Stimulated activated CD8-positive, alpha-beta memory T cell treated with anti-CD3 and anti-CD28 coated beads, Interleukin-2, amount 100 ng/mL, for 1 hour (primary cell): ENCODE measurements at places on chromosomes 7 and 10.

DNA sequence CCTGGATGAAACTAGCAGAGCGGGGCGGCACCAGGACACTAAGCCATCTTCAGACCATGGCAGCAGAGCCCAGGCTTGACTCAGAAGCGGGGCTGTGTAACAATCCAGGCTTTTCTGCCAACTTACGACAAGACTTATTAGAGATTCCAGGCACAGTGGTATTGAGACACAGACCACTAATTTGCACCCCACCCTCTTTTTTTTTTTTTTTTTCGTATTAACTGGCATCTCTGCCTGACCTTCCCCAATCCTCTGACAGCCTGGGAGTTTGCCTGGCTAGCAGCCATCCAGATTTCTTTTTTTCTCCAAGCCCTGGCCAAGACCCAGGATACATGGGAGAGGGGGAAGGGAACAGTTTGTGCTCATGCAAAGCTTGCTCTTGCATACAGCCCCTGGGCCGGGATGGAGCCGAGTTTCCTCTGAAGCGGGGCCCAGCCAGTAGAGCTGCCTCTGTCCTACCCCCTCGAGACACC, 182.4 kb downstream of the PLXNA4 start:
- DNase-seq = no peak

DNA sequence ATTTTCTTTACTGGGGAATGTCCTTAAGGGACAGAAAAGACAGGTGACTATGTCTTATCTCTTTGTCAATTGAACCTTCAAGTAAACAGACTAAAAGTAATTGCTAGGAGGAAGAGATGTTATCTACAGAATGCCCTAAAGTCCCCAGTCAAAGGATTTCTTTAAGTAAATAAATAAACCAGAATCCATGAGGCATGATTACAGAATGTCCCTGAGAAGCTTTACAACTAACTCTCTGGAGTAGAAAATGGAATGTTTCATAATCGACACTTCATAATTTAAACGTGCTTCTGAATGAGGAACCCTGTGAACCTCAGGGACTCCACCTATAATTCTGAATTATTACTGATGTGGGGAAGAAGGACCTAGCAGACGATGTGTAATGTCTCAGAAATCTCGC, 187.9 kb upstream of the IMMP2L start:
- no peak for DNase-seq

DNA sequence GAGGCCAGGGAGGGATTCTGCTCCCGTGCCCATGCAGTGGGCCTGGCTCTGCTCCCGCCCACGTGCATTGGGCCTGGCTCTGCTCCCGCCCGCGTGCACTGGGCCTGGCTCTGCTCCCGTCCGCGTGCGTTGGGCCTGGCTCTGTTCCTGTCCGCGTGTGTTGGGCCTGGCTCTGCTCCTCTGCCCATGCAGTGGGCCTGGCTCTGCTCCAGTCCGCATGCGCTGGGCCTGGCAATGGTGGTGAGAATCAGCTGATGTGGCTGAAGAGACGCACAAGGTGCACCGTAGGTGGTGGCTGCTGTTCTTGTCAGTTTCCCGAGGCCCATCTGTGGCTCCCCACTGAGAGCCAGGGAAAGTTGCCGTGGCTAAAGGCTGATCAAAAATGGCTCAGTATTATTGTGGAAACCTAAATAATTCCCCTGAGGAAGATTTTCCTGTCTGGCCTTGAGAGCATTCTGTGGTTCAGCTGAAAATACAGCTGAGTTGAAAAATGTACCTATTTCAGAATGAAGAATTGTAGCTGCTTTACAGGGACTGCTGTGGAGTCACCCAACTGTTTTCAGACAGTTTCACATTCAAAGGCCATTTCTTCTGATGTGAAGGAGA, 572.4 kb downstream of the GLRX3 start:
- no peak for DNase-seq

DNA sequence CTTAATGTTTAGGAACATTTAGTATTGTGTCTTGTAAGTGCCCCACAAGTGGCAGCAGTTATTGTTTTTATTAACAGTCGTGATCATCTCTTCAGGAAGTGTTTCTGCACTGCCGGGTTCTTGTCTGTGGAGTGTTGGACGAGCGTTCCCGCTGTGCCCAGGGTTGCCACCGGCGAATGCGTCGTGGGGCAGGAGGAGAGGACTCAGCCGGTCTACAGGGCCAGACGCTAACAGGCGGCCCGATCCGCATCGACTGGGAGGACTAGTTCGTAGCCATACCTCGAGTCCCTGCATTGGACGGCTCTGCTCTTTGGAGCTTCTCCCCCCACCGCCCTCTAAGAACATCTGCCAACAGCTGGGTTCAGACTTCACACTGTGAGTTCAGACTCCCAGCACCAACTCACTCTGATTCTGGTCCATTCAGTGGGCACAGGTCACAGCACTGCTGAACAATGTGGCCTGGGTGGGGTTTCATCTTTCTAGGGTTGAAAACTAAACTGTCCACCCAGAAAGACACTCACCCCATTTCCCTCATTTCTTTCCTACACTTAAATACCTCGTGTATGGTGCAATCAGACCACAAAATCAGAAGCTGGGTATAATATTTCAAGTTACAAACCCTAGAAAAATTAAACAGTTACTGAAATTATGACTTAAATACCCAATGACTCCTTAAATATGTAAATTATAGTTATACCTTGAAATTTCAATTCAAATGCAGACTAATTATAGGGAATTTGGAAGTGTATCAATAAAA, 22.2 kb downstream of the PLA2G12B start:
- no peak for DNase-seq

DNA sequence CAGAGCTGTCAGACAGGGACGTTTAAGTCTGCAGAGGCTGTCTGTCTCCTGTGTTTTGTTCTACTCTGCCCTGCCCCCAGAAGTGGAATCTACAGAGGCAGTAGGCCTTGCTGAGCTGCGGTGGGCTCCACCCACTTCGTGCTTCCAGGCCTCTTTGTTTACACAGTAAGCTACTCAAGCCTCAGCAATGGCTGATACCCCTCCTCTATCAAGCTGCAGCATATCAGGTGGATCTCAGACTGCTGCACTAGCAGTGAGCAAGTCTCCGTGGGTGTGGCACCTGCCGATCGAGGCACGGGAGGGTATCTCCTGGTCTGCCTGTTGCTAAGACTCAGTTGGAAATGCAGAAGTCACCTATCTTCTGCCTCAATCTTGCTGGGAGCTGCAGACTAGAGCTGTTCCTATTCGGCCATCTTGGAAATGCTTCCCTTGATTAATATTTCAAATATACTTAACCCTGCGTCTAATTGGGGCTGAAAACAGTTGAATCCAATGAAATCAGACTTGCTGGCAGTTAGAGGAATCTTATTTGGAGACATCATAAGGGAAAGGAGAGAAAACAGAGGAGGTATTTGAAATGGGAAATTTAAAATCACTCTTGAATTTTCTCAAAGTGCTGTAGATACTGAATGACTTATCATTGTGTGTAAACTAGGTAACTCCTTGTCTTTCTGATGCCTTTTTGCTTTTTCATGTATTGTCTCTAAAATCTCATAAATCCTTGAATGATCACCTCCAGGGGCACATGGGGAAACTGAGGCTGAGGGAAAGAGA, 13.8 kb upstream of the CYP3A5 start:
- DNase-seq = no peak

DNA sequence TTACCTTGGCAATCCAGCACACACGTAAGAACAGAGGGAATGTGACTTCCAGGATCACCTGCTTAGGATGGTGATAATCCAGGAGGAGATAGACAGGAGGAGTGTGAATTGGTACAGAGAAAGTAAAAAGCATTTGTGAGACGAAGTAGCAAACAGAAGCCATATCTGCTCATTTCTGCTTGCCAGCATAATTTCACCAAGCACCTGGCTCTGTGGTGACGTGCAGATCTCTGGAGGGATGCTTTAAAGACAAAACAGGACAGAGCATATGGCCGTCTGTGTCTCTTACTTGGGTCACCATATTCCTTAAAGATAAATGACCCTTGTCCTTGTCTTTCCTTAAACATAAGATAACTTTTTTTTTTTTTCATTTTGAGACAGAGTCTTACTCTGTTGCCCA, 90.2 kb upstream of the ARHGAP21 start:
- no peak for DNase-seq

DNA sequence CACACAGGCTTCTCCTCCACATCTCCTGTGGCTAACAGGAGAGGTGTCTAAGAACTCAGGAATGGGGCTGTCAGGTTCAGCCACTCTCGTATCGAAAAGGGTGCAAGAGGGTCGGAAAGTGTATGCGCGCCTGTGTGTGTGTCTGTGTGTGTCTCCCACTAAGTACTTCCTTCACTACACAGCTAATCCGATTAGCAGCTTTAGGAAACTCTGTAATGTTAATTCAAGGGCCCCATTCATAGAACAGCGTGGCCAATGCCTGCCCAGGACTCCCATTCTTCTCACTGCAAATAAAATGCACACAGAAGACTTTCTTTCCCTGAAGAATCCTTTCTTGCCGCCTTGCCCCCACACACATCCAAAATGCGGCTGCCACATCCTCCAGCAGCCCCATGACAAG, 39.9 kb downstream of the TLL2 start:
- no peak for DNase-seq

- DNase-seq = no peak
These were observed 101.6 kb downstream of the CYTH3 start for GRCh38 chr7:6170571-6171531.

GRCh38 chr10:20314431-20314830, 498.2 kb downstream of the PLXDC2 start:
- DNase-seq = no peak

DNA sequence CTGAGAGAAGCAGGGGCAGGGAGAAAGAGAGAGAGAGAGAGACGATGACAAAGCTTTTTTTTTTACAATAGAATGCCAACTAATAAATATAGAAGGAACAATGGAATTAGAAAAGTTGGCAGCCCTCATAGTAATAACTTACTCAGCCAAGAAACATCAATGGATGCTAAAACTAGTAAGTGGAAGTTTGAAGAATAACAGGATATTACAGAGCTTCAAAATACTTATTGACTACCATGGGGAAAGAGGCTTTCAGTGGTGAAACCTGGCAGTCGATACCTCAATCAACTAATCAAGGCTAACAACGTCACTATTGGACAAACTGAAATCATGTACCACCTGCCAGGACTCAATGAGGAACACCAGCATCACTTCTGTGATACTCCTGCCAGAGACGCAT, 100.5 kb upstream of the LRRC4 start:
- DNase-seq = no peak

DNA sequence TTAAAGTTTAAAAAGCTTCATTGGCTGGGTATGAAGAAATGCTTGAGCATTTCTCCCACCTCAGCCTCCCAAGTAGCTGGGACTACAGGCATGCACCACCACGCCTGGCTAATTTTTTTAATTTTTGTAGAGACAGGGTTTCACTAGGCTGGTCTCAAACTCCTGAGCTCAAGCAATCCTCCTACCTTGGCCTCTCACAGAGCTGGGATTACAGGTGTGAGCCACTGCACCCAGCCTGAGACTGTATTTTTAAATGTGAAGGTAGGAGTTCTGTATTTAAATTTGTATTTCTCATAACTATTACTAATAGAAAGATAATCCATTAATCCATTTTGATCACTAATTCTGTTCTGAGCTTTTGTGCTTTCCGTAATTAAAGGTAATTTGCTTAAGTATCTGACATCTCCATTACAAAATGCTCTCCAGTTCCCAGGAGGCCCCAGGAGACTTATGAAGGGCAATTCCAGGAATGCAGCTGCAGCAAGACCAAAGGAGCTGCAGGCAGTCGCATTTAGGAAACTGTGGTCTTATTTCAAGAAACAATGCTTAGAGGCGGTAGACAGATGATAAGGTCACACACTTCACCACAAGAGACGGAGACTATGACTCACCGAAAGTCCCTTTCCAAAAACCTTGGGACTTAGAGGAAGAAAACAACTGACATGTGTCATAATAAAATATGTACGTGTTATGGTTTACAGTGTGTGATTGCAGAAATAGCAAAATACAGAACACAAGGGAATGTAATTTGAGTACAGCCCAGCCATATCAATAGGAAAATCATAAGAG, 23.3 kb downstream of the YAE1 start:
- DNase-seq = peak; percentile 35

DNA sequence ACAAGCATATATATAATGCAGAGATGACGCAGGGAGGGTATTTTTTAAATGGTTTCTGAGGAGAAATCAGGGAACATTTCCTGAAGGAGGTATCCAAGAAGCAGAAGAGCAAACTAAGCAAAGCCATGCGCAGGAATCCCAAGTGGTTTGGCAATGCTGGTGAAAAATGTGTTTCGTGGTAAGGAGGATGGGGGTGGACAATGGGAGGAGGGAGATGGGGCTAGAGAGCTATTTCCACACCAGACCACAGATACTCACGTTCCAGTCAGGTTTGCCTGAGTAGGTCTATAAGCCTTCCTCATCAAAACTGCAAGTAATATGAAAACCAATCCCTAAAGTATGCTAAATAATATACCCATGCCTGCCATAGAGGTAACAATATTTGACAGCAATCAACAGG, 223.7 kb upstream of the MKLN1 start:
- DNase-seq = no peak

DNA sequence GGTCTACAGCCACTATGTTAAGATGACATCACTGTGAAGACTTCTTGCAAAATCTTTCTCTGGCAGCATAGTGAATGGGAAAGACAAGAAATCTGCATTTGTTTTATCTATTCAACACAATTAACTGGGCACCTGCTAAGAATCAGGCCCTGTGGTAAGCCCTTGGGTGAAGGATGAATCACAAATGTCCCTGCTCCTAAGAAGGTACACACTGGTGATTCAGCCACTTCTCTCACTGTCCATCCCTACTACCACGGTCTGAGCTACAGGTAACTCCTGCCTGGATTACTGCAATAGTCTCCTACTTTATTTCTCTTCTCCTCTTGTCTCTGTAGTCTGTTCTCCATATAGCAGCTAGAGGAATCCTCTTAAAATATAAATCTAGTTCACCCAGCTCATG, 116.1 kb downstream of the HIBADH start:
- no peak for DNase-seq

DNA sequence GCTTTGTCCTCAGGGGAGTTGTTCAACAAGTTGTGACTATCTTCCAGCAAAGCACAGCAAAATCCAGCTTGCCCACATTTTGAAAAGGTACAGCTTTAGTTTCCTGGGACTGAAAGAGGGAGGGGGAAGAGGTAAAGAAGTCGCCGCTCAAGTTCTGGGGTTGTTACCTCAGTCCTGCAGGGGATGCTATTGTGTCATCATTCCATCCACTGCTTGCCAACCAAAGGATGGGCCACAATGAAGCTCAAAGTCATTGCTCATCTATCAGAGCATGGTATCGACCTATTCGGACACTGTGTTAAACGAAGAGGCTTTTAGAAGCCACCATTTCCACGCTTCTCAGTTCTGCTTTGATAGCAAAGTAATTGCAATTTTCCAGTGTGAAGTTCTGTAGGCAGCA, 34.3 kb downstream of the NPY start:
- DNase-seq = no peak

- DNase-seq = no peak
These were observed 43.3 kb upstream of the CNNM1 start for GRCh38 chr10:99285881-99286280.

DNA sequence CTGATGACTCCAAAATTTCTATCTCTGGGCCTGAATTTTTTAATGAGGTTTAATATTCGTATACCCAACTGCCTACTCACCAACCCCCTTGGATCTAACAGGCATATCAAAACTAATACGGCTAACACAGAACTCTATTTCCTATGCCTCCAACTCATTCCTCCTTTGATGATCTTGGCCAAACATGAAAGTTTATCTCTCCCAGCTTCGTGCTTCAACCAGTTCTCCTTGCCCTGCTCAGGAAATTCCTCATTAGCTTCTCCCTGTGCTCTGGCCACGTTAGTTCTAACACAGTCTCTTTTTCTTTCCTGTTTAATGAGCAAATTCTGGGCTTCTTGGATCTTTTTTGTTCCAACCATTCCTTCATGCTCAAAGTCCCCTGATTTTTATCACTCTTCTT, 138.9 kb upstream of the PTN start:
- no peak for DNase-seq

- DNase-seq = no peak
These were observed 51.0 kb downstream of the AMZ1 start for GRCh38 chr7:2738766-2739549.
